Left kidney (tissue), 8 donors: ENCODE measurements at places on chromosomes 5 and 9. TPM values are rescaled to one million over a fixed set of nuclear protein-coding genes. Genes with fewer than 3 reads are reported as not detected.

Gene FBN2
- 101 TPM for polyA plus RNA-seq

DNA sequence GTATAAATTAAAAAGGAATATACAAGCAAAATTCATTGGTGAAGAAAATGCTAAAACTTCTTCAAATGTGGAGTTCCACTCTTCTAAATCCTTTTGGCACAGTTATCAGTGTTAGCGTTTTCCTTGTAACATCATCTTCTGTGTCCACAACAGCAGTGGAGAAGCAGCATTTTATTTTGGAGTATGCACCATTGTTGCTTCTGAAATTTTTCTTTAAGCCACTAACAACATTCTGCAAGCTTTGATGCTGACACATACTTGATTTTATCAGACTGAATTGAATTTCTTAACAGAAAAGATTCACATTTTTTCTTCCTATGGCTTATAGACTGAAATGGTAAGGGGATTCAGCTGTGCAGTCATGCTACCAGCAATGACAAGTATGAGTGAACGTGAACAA, 60.8 kb upstream of the PTGER4 start:
- DNase-seq = no peak

DNA sequence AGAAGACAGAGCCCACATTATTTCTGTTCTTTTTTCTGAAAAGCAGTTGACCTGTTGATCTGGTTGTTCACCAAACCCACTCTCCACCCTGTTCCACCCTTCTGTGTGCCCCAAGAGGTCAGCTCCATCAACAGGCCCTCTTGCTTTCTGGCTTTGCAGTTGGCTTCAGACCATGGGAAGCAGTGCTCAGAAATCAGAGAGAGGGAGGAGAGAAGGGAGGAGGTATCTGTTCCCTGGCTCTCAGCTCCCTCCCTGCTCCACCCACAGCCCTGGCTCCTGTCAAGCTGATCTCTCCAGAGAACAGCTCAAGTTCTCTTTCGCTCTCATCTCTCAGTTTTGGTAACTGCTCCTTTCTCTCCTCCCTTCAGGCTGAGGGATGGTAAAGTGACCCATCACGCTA, 144.2 kb upstream of the RAI14 start:
- no peak for DNase-seq

DNA sequence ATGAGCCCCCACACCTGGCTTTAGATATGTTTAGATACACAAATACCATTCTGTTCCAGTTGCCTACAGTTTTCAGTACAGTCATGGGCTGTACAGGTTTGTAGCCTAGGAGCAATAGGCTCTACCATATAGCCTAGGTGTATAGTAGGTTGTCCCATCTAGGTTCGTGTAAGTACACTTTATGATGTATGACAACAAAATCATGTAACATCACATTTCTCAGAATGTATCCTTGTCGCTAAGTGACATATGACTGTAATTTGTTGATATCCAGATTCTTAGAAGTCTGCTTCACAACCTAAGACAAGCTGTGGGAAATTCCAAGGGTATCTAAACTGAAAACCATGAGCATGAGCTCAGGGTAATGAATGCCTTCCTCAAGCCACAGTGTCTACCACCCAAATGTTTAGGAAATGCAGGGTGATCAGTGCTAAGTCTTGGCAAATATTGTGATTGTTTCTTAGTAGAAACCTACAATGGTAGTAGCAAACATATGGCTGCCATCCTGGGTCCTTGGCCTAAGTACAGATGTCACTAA, 8.4 kb downstream of the ECM2 start:
- DNase-seq = no peak

DNA sequence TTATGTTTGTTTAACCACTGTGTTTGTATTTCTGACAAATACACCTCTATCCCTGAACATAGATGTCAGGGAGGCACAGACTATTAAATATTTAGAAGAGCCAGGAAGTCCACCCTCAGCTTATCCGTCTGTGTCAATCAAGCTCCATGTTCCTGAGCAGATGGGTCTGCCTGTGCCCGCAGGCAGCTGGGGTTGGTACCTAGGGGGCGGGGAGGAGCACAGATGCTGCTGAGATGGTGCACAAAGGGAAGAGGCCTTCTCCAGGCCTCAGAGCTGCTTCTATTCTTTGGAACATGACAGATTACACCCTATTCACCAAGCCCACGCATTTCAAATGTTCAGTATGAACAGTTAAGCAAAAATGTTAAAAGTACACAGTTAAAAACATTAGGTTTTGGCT, 142.1 kb downstream of the EPB41L4A start:
- no peak for DNase-seq
